Pons (tissue), 1 donor: ENCODE measurements at places on chromosomes 5 and 9.

- no peak for DNase-seq
Observed at GRCh38 chr5:37214550-37214949, 34.6 kb downstream of the CPLANE1 start.

DNA sequence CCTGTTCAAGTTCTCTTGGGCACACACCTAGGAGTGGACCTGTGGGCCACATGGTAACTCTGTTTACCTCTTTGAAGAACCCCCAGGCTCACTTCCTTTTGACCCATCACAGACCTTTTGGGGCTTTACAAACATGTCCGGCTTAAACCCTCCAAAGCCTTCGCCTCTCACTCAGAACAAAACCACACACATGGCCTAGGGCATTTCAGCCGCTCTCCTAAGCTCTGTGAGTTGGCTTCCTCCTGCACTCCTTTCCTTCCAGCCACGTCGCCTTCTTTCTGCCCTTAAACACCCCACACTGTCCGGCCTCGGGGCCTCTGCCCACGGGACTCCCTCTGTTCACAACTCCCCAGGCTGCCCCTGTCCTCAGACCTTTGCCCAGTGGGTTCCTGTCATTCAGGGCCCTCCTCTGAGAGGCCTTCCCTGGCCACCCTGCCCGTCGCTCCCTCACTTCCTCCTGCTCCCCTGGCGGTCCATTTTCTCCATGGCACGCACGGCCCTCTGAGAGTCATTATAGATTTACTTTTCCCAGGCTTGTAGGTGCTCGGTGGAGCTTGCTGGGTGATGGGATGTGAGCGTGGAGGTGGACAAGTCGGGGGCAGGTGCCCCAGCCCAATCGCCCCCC is 1.9 kb downstream of the DOK3 start:
- no peak for DNase-seq

- DNase-seq: no peak
Observed at GRCh38 chr9:72863456-72864094, 89.3 kb downstream of the ALDH1A1 start.

- no peak for DNase-seq
Observed at GRCh38 chr5:109468288-109468676, 58.5 kb upstream of the PJA2 start.

DNA sequence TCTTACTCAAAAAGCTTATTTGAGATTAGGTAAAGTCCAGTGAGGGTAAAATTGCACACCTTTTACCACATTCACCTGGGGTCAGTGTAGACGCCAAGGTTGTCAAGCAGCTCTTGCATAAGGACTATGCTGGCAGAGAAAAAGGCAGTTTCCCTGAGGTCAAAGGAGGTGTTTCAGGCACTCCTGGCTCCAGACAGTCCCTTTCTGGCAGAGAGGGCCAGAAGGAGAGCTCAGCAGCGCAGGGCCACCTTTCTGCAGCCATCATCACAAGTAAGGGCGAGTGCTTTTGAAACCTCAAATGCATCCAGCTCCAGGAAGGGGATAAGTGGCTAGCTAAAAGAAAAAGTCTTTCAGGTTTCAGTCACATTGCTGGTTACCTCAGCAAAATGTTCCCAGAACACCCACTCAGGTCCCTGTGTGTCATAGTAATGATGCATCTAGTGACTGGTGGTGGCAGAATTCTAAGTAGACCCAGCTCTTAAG is 16.7 kb upstream of the IL13 start:
- DNase-seq: no peak

- no peak for DNase-seq
Observed at GRCh38 chr5:58958701-58959100, 375.8 kb downstream of the RAB3C start.

- no peak for DNase-seq
Observed at GRCh38 chr9:36871606-36872005, 162.5 kb downstream of the PAX5 start.

DNA sequence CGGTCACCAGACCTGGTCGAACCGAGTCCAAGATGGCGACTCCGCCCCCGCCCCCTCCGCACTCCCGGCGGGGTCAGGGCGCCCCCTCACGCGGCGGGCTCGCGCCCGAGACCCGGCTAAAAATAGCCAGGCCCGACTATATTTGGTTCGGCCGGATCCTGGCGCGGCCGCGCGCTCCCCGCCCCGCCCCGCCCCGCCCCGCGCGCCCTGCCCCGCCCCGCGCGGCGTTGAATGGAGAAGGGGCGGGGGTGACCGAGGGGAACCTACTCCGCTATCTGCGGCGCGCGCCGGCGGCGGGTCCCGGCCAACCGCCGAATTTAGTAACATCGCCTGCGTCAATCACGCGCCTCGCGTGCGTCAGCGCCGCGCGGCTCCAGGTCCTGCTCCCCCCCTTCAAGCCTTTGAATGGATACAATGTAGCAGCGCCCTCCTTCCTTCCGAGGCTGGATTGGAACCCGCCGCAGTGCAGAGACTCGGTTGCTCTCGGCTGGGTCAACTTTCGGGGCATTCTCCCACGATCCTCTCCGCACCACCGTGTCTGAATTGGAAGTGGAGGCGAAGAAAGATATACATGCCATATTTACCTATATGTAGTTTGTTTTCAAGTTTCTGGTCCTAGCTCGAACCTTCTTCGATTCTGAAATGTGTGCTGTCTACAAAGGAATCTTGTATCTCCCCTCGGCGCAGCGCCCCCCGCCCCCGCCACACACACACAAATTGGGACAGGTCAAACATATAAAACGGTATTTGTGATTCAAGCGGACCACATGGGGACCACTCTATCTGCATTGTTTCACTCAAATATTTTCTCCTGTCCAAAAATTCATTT is 1.6 kb upstream of the NR4A3 start:
- DNase-seq: peak; percentile 86

DNA sequence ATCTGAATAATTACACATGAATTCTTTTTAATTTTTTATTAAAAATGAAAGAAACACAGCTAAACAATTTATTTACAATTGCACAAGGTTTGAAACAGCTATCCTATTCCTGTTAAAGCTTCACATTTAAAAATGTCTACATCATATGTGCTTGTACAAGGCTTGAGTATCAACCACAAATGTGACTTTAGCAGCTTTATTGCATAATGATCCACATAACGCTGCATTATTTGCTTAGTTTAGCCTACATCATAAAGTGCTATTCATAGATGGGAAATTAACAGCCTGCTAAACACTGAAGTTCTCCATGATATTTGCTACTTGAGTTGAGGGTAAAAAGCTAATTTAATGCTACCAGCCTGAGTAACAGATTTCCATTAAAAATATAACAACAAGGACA is 45.0 kb downstream of the TRIM36 start:
- no peak for DNase-seq

GRCh38 chr5:134161513-134162395 is 15.0 kb downstream of the SKP1 start:
- no peak for DNase-seq

DNA sequence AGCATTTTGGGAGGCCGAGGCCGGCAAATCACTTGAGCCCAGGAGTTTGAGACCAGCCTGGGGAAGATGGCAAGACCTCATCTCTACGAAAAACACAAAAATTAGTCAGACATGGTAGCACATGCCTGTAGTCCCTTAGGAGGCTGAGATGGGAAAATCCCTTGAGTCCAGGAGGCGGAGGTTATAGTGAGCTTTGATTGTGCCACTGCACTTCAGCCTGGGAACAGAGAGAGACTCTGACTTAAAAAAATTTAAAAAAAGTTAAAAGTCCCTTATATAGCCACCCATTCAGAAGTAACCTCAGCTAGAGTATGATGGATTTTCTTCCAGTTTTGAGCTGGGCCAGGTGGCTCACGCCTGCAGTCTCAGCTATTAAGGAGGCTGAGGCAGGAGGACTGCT is 72.4 kb downstream of the UGCG start:
- no peak for DNase-seq

- DNase-seq: no peak
Observed at GRCh38 chr9:72855890-72856523, 96.8 kb downstream of the ALDH1A1 start.

- DNase-seq: no peak
Observed at GRCh38 chr5:167592114-167592513, 699.3 kb upstream of the WWC1 start.

GRCh38 chr5:77326986-77327734 is 116.7 kb downstream of the PDE8B start:
- no peak for DNase-seq

GRCh38 chr9:101325053-101325452 is 59.8 kb downstream of the BAAT start:
- no peak for DNase-seq

DNA sequence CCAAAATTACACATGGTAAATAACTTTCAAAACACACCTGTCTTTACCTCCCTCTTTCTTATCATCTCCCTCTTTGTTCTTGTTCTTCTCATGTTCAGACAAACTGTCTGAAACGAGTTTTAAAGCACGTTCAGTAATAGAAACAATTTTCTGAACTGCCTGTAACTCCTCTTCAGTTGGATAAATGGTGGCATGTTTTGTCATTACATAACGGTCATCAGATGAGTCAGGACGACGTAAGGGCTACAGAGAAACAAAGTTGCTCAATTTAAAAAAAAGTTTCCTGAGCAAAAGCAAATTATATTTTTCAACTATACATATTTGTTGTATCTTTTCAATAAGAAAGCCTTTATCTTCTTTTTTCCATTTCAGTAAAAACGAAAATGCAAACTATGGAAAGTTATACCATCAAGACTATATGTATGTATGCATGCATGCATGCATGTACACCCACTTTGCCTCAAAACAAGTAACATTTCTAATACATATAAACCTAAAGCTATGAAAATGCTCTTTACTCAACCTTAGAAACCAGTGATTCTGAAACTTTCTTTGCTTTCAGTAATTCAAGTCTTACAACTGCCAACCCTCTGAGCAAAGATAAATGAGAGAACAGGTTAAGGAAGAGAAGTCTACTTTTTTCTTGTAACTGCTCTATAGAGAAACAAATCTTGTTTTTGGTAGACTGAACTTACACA is 56.0 kb downstream of the ZFR start:
- no peak for DNase-seq

DNA sequence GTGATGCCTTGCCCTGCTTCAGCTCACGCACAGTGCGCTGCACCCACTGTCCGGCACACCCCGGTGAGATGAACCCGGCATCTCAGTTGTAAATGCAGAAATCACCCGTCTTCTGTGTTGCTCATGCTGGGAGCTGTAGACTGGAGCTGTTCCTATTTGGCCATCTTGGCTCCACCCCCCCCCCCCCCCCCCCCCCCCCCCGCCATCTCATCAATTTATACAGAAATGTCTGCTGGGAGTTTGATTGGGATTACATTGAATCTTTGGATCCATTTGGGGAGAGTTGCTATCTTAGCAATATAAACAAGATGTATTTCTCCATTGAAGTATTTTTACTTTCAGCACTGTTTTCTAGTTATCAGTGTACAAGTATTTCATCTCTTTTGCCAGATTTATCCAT is 55.2 kb downstream of the RIC1 start:
- DNase-seq: no peak

DNA sequence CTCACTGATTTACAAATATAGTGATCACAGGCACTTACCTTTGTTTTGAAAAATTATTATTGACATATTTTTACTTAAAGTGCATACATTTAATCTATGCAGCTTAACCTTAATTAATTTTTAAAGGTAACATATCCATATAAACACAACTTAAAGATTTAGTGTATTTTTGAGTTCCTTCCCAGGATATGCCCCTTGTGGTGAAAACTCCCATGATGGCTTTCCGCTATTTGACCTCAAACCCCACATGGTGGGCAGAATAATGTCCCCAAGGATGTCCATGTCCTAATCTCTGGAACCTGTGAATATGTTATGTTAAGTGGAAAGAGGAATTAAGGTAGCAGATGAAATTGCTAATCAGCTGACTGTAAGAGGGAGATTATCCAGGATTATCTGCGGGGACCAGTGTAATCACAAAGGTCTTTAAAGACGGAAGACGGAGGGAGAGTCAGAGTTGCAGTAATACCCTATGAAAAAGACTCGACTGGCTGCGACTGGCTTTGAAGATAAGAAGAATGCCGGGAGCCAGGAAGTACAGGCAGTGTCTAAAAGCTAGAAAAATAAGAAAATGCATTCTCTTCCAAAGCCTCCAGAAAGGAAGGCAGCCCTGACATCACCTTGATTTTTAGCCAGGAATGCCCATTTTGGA is 193.9 kb downstream of the ICE1 start:
- no peak for DNase-seq

- no peak for DNase-seq
Observed at GRCh38 chr5:127418367-127418766, 99.1 kb upstream of the PRRC1 start.

DNA sequence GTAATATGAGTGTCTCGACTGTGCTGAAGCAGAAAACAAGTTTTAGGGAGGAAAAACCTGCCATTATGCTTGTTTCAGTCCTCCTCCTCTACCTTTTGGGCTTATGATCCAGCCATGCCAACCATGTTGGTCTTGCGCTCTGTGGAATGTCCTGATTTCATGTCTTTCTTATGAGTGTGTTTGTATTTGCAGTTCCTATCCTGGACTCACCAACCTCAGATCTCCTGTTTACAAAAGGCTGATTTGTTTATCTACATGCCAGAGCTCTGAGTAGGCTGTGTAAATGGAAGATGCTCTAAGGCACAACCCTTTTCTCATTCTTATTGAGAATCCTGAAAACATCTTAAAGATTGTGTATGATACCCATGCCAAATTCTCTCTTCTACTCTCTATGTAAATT is 138.6 kb downstream of the ARHGEF28 start:
- no peak for DNase-seq

- DNase-seq: no peak
Observed at GRCh38 chr5:154367101-154367500, 78.7 kb upstream of the SAP30L start.

GRCh38 chr5:138471052-138471361 is 5.7 kb downstream of the EGR1 start:
- DNase-seq: no peak

DNA sequence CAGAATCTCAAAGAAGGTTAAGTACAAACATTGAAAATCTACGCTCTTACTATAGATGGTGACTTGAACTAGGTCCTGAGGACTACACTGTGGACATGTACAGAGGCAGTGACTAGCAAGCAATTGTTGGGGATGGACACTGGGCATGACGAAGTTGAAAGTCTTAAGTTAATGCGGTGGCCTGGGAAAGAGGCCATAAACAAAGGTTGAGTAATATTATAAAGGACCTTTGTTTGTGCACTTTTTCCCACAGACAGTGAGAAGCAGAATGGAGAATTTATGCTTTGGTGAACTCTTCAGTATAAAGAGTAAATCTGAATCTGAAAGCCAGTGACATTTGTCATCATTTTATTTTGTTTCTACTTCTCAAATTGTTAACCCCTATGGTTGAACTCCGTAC is 15.3 kb downstream of the ALDH1A1 start:
- DNase-seq: no peak

DNA sequence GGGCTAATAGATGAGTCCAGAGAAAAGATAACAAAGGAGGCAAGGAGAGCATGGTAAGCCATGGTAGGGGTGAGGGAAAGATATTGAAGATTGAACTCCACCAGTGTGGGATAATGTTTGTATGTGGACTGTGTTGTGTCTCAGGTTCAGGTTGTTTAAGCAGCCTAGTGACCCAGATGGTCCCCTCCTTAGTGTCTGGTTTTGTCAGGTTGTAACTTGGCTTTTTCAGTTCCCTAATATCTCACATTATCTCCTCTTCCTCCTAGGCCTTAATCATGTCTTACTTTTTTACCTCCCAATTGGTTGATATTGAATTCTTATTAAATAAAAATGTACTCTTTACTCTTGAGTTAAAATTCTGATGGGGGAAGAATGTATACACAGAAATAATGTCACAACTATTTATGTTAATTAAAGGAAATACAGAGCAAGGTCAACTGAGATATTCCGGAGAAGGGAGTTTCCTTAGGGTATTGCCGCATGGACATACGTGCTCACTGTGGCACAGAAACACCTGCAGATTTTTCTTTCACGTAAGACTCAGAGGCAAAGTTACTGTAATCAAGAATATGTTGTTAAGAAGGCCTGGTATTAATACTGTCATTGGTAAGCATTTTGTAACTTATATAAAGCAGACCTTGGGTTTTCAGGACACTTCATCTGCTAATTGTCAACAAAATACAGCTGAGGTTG is 23.4 kb upstream of the SH3GL2 start:
- DNase-seq: no peak
